ENCODE measurements at places on chromosomes 5 and 9.

DNA sequence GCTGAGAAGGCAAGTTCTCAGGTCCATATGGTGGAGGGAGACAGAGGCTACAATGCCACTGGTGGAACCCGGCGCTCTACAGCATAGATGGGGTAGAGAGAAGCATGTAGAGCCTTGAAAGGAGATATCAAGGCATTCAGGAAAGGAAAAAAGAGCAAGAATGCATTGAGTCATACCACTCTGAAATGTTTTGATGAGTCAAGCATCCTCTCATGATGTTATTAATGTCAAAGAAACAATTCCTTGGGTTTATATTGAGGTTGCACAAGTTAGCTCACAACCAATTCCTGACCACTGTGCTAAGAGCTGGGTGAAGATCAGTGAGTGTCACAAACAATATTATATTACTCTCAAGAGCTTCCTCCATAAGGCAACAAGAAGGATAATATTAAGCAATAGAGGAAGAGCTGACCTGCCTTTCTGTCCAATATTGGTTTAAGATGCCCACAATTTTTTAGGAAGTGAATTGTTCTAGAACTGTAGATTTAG is 178.0 kb downstream of the RFK start:
- DNase-seq = no peak

DNA sequence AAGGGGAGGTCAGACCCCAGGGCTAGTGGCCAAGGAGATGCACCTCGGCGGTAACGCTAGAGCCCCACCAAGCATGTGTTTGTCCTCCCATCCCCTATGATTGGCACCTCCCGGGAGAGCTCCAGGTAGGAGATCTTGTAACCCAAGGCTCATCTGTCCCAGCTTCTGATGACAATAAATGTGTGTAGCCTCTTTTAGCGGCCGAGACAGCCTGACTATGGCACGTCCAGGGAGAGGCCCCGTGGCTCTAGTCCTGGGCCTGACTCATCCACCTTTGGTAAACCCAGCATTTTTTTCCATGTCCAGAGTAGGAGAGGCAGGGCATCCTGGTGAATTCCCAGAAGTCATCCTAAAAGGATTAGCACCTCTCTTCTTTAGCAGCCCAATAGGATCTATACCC is 39.2 kb downstream of the IRF1 start:
- DNase-seq = no peak

GRCh38 chr5:82307451-82307850 is 29.3 kb upstream of the RPS23 start:
- DNase-seq = no peak

GRCh38 chr5:14442536-14442935 is 139.1 kb upstream of the OTULINL start:
- DNase-seq = peak; percentile 50

DNA sequence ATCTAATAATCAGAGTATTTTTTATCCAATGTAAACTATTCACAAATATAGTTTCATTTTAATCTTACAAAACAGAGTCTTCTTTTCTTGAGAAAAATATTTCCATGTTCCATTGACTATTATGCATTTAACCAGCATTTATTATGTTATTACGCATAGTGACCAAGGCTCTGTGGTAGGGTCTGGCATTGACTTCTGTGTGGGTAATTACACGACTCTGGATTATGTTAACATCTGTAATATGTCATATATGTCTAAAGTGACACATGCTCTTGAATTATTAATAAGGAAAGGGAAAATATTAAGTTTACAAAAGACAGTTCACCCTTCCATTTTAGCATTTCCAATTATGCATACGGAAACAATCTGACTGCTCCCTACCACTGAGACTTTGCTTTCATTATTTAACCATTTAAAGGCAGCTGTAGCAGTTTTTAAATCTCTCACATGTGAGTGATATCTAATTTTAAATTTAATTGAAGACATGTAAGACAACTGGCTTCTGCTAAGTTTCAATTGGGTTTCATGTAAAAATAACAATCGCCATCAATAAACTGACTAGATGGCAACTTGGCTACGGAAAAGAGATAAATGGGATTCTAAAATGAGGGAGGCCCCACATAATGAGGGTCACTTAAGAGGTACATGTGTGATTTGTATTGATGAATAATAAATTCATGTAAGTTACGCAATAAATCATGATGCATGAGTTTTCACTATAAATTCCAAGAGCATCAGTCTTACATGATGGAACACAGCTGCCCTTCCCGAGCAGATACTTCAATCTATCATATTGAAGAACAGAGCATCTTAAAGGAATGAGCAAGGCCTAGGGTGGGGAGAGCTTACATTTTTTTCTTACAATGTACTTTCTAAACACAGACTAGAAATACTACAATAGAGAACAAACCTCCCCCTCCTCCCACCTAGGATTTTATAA is 1056.8 kb downstream of the MAT2B start:
- no peak for DNase-seq

GRCh38 chr5:81427566-81427965 is 33.6 kb upstream of the ACOT12 start:
- DNase-seq = no peak

- DNase-seq = no peak
Measured at GRCh38 chr9:3880851-3881250, 355.1 kb upstream of the RFX3 start.

GRCh38 chr5:31964007-31964360 is 210.1 kb downstream of the GOLPH3 start:
- no peak for DNase-seq

- DNase-seq = no peak
Measured at GRCh38 chr5:131393498-131393968, 129.7 kb downstream of the CDC42SE2 start.

DNA sequence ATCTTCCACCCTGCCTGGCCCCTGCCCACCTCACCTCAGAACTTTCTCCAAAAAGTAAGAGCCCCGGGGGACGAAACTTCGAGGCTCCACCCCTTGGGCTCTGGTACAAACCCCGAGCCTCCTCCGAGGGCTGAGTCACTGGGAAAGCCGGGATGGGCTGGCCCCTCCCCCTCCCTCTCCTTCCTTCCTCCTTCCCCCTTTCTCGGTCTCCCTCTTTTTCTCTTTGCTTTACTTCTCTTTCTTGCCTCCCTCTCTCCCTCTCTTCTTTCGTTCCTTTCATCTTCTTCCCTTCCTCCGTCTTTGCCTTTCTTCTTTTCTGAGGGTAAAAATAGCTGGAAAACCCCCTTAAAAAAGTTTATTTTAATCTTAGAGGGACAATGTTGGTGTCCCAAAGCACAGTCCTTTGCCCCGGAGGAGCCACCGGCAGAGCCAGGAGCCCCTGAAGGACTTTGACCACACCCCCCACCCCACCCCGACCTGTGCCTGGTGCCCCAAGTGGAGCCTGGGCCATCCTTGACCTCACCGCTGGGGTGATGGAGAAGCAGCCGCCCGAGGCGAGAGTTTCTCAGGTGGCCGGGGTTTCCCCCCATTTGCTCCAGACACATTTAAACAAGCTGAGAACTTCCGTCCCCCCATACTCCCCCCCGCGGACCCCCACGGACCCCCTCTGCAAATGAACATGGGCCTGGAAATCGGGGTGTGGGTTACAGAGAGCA is 5.7 kb upstream of the NOTCH1 start:
- DNase-seq = peak; percentile 94

- DNase-seq = no peak
Measured at GRCh38 chr5:178155065-178155464, 1.4 kb upstream of the NHP2 start.

- peak; percentile 68 for DNase-seq
Measured at GRCh38 chr5:149228618-149229297, 42.9 kb upstream of the AFAP1L1 start.

- DNase-seq = no peak
Measured at GRCh38 chr5:135205632-135206349, 171.8 kb upstream of the PITX1 start.

DNA sequence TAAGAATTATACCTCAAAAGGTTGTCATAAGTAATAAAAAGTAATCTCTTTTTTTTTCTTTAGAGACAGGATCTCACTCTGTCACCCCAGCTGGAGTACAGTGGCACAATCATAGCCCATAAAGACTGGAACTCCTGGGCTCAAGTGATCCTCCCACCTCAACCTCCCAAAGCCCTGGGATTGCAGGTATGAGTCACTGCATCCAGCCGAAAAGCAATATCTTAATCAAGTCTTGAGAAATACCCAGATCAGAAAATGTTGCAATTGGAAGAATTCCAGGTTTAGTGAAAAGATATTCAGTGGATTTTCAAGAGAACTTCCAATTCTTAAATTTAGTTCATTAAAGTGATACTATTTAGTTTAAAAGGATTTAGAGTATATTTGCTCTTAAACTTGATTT is 40.9 kb upstream of the IDNK start:
- DNase-seq = no peak

Data from lower leg skin (tissue), 4 donors.